Spleen (tissue), 13 donors: ENCODE measurements at places on chromosomes 5 and 9. TPM values are rescaled to one million over a fixed set of nuclear protein-coding genes. Genes with fewer than 3 reads are reported as not detected.

Gene FYB1
- polyA plus RNA-seq, result 26.3 TPM

Gene DNAH5
- polyA plus RNA-seq, result 0.02 TPM

Gene BAAT
- 0.02 TPM for polyA plus RNA-seq

GRCh38 chr9:27367175-27367798, 70.3 kb upstream of the EQTN start:
- no peak overlapping the region for H3K4me3 ChIP-seq
- no peaks in the 10 kb centered on the region for H3K36me3 ChIP-seq
- peaks cover 68% of the 10 kb centered on the region for H3K4me1 ChIP-seq
- no peaks in the 10 kb centered on the region for H3K27me3 ChIP-seq

Gene DAPK1
- polyA plus RNA-seq, result 6.4 TPM

- no peaks in the 10 kb centered on the region for H3K4me1 ChIP-seq
- H3K27me3 ChIP-seq, result no peaks in the 10 kb centered on the region
- H3K27ac ChIP-seq, result no peak overlapping the region
- no peaks in the 10 kb centered on the region for H3K36me3 ChIP-seq
Measured at GRCh38 chr5:80090884-80091166, 55.7 kb downstream of the THBS4 start.

- no peak for DNase-seq
- no peak overlapping the region for H3K4me3 ChIP-seq
- no peaks in the 10 kb centered on the region for H3K36me3 ChIP-seq
- H3K4me1 ChIP-seq, result no peaks in the 10 kb centered on the region
- no peaks in the 10 kb centered on the region for H3K27me3 ChIP-seq
Measured at GRCh38 chr5:19577882-19578281, 410.1 kb downstream of the CDH18 start.

DNA sequence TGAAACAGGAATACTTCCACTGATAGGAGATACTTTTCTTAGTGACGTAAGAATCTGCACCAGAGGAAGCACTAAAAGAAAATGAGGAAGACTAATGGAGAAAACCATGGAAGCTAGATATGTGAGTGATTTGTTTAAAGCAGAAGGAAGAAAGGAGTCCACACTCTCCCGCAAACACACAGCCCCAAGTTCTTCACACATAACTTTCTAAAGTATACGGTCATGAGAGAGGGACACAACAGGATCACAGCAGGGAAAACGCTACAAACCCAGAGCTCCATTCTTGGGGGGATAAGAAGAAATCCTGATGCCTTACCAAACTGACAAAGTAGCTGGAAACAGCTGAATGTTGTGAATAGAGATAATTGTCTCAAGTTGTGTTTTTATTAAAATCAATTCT, 222.2 kb upstream of the TMEM161B start:
- no peak overlapping the region for H3K4me3 ChIP-seq
- DNase-seq, result no peak
- H3K4me1 ChIP-seq, result no peaks in the 10 kb centered on the region

DNA sequence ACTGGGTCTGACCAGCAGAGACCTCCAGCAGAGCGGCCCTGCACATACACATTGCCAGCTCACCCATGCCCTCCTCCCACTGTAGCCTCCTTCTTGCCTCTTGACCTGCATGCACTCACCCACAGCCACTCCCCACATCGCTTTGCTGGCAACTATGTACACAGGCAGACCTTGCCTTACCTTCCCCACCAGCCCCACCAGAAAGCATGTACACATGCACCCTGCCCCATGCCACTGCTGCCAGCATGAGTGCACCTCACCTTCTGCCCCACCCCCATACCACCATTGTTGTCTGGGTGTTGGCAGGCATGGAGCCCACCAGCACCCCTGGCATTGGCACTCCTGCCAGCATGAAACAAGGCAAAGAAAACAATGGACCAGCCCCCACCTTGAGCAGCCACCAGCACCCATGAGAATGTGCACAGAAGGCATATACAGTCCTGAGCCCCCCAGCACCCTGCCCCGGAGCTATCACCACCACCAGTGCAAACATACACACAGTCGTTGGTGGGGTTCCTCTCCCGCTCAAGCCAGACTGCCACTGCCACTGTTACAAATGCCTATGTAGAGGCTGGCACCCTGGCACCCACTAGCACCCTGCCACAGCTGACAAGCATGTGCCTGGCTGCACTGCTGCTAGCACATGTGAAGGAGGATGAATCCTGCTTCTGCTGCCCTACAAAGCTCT, 171.4 kb upstream of the NR4A3 start:
- no peaks in the 10 kb centered on the region for H3K27me3 ChIP-seq
- H3K4me3 ChIP-seq, result no peak overlapping the region
- DNase-seq, result peak; percentile 60
- no peaks in the 10 kb centered on the region for H3K36me3 ChIP-seq

GRCh38 chr5:1914471-1914870, 31.7 kb upstream of the IRX4 start:
- peak; percentile 54 for DNase-seq
- no peaks in the 10 kb centered on the region for H3K4me1 ChIP-seq
- no peak overlapping the region for H3K27ac ChIP-seq
- no peaks in the 10 kb centered on the region for H3K27me3 ChIP-seq

GRCh38 chr5:178383301-178383918, 150.8 kb upstream of the PHYKPL start:
- no peaks in the 10 kb centered on the region for H3K36me3 ChIP-seq
- no peak overlapping the region for H3K4me3 ChIP-seq
- no peak overlapping the region for H3K27ac ChIP-seq
- peak; percentile 27 for DNase-seq
- peaks cover 8% of the 10 kb centered on the region for H3K27me3 ChIP-seq

DNA sequence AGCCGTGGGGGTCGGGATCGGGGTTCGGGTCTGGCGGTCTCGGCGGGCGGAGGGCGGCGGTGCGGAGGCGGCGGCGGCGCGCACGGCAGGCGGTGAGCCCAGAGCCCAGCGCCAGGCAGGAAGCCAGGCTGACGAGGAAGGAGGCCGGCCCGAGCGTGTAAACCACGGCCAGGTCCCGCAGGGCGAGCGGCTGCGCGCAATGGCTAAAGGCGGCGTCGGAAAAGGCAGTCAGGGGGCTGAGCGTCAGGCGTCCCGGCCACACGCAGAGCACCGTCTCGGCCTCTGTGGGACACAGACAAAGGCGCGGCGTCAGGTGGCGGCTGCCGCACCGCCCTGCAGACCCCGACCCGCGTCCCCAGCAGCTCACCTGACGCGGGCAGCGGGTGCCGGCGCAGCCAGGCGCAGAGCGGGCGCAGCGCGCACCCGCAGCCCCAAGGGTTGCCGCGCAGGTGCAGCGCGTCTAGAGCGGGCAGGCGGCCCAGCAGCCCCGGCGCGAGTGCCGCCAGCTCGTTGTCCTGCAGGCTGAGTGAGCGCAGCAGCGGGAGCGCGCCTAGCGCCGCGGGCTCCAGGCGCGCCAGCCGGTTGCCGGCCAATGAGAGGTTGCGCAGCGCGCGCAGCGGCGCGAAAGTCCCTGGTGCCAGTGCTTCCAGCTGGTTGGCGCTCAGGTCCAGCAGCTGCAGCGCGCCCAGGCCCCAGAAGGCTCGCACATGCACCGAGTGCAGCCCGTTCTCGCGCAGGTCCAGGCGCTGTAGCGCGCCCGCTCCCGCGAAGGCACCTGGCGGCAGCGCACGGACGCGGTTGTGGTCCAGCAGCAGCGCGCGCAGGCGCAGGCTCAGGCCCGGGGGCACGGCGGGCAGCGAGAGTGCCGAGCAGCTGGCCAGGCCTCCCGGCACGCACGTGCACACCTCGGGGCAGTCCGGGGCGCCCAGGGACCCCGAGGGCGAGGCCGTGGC, 671 bp downstream of the LRRC26 start:
- H3K4me3 ChIP-seq, result peak overlapping the region; percentile 68
- no peak for DNase-seq
- H3K4me1 ChIP-seq, result peaks cover 28% of the 10 kb centered on the region
- peaks cover 13% of the 10 kb centered on the region for H3K27me3 ChIP-seq
- H3K27ac ChIP-seq, result no peak overlapping the region
- no peaks in the 10 kb centered on the region for H3K36me3 ChIP-seq

DNA sequence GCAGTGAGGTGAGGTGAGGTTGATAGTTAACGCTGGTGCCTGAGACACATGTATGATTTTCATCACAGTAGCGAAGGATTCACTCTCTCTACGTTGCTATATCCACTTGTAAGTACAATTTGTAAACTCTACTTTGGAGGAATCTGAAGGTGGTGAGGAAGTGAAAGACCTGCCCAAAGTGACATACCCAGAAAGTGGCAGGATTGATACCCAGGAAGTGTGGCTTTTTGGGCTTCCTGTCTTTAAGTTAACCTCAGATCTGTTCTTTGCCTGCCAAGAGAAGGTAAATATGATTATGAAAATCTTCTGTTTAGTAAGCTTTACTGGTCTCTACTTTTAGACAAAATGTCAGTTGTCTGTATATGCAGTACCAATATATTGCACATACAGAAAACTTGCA, 143.1 kb downstream of the SH3GL2 start:
- no peak overlapping the region for H3K27ac ChIP-seq
- H3K4me1 ChIP-seq, result no peaks in the 10 kb centered on the region
- H3K4me3 ChIP-seq, result no peak overlapping the region

DNA sequence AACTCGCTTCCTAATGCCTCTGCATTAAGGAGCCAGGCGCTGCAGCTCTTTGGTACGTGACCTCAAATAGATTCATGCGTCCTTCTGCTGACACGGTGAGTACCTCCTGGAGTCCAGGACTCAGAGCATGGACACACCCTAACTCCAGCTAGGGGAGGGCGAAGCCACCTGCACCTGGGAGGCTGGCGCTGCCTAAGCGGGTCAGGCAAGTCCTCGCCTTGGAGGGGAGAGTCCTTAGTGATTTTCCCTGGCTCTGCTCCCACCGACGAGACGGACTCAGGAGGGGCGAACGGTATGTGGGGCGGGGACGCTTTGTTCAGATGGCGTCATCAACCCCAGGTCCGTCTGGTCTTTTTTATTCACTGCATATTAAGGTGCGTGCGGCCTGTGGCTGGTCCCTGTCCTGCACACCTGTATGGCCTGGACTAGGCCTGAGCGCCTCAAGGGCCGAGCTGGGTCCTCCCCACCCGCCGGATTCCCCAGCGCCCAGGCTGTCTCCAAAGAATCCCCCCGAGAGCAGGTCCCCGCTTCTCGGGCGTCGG, 50.3 kb downstream of the NSUN2 start:
- peak overlapping the region; percentile 66 for H3K4me3 ChIP-seq
- peaks cover 16% of the 10 kb centered on the region for H3K4me1 ChIP-seq
